ENCODE measurements at places on chromosomes 5 and 9. TPM values are rescaled to one million over a fixed set of nuclear protein-coding genes. Genes with fewer than 3 reads are reported as not detected.

DNA sequence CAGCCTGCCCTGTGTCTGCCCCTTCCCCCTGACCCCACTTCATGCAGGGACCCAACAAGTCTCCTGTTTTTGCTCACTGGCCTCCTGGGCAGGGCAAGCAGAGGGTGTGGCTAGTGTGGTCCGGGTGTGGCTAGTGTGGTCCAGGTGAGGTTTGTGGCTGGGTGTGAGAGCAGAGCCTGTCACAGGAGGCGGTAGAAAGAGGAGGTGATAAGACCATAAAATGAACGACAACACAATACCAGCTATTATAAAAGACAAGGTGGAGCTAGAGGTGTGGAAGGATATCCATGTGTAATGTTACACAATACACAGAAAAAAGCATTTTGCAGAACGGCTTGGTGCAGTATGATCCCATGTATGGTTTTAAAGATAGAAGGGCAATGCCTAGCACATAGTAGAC, 23.3 kb downstream of the SPRY4 start:
- no peak for DNase-seq
- H3K4me1 ChIP-seq: no peaks in the 10 kb centered on the region
- no peaks in the 10 kb centered on the region for H3K36me3 ChIP-seq
- no peak overlapping the region for H3K4me3 ChIP-seq

The TRIP13 gene
- 1.3 TPM for total RNA-seq

DNA sequence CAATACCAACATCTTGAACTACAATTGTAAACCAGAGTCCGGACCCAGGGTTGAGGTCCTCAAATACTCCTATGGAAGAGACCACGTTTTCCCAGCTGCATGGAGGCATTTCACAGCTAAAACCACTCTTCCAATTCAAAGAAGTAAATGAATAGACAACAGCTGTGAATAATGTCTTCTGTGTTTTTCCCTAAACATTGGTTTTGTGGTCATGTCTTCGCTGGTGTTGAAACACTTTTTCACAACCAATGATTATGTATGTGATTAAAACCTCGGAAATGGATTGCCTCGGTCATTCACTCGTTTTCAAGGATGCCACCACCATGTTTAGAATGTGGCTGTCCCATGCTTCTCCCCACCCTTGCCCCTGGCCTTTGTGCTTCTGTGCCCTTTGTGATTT, 9.4 kb upstream of the TENT4A start:
- no peak overlapping the region for H3K27ac ChIP-seq
- H3K4me3 ChIP-seq: no peak overlapping the region
- no peak for DNase-seq
- H3K4me1 ChIP-seq: no peaks in the 10 kb centered on the region
- no peaks in the 10 kb centered on the region for H3K36me3 ChIP-seq

- DNase-seq: no peak
- H3K4me1 ChIP-seq: no peaks in the 10 kb centered on the region
- H3K27ac ChIP-seq: no peak overlapping the region
These were observed 13.1 kb upstream of the ADGRV1 start for GRCh38 chr5:90545511-90545910.

The ADGRD2 gene
- not detected for total RNA-seq

DNA sequence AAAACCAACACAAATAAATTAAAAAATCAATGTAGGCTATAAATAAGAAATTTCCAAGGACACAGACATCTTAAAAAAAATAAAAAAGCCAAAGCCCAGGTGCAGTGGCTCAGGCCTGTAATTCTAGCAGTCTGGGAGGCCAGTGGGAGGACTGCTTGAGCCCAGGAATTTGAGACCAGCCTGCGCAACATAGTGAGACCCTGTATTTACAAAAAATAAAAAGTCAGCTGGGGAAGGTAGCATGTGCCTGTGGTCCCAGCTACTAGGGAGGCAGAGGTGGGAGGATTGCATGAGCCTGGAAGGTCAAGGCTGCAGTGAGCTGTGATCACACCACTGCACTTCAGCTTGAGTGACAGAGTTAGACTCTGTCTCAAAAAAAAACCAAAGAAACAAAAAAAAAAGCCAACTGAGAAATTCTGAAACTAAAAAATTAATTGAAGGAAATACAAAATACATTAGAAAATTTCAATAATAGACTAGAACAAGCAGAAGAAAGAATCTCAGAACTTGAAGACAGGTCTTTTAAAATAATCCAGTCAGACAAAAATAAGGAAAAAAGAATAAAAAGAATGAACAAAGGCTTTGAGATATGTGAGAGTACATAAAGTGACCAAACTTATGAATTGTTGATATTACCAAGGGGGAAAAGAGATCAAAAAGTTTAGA, 149.5 kb upstream of the PANK3 start:
- H3K4me3 ChIP-seq: no peak overlapping the region
- peaks cover 13% of the 10 kb centered on the region for H3K27me3 ChIP-seq
- no peaks in the 10 kb centered on the region for H3K4me1 ChIP-seq
- no peaks in the 10 kb centered on the region for H3K36me3 ChIP-seq
- H3K27ac ChIP-seq: no peak overlapping the region

The DMRT2 gene
- total RNA-seq: not detected

- no peaks in the 10 kb centered on the region for H3K27me3 ChIP-seq
- no peaks in the 10 kb centered on the region for H3K4me1 ChIP-seq
- H3K27ac ChIP-seq: no peak overlapping the region
- no peak for DNase-seq
- H3K4me3 ChIP-seq: no peak overlapping the region
These were observed 118.0 kb upstream of the OR13F1 start for GRCh38 chr9:104386013-104386412.

- DNase-seq: no peak
- H3K36me3 ChIP-seq: no peaks in the 10 kb centered on the region
- no peaks in the 10 kb centered on the region for H3K27me3 ChIP-seq
- no peak overlapping the region for H3K4me3 ChIP-seq
- no peaks in the 10 kb centered on the region for H3K4me1 ChIP-seq
These were observed 139.8 kb downstream of the COL23A1 start for GRCh38 chr5:178450121-178451028.

GRCh38 chr9:121892706-121893105, 200.4 kb downstream of the TTLL11 start:
- H3K27me3 ChIP-seq: no peaks in the 10 kb centered on the region
- no peaks in the 10 kb centered on the region for H3K4me1 ChIP-seq
- DNase-seq: no peak
- H3K36me3 ChIP-seq: no peaks in the 10 kb centered on the region

DNA sequence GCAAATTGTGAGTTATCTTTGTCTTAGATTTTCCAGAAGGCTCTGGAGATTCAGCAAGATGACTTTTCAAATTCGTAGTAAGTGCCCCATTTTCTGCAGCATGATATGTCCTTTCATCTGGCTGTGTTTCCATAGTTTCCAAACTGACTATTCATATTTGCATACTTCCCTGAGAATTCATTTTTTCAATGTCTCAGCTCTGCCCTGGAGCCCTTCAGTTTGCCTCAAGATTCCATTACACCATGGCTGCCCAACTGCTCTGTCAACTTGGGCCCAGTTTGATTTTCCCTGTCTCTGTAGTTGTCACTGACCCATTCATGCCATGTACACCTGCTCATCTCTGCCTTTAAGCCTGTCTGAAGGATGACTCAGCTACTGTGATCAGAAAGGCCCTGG, 94.2 kb upstream of the RUSC2 start:
- no peaks in the 10 kb centered on the region for H3K4me1 ChIP-seq
- H3K4me3 ChIP-seq: no peak overlapping the region
- H3K36me3 ChIP-seq: no peaks in the 10 kb centered on the region
- no peak for DNase-seq
- H3K27me3 ChIP-seq: no peaks in the 10 kb centered on the region
- no peak overlapping the region for H3K27ac ChIP-seq

The CTSV gene
- not detected for total RNA-seq

The SUSD3 gene
- 79.2 TPM for total RNA-seq

GRCh38 chr5:42991404-42992087, 48.6 kb downstream of the ANXA2R start:
- peaks cover 43% of the 10 kb centered on the region for H3K4me1 ChIP-seq
- H3K36me3 ChIP-seq: no peaks in the 10 kb centered on the region

- peaks cover 17% of the 10 kb centered on the region for H3K27me3 ChIP-seq
- no peak overlapping the region for H3K4me3 ChIP-seq
- no peaks in the 10 kb centered on the region for H3K36me3 ChIP-seq
- H3K27ac ChIP-seq: no peak overlapping the region
- no peak for DNase-seq
These were observed 16.3 kb upstream of the CD74 start for GRCh38 chr5:150428978-150429377.

- DNase-seq: no peak
- H3K27me3 ChIP-seq: no peaks in the 10 kb centered on the region
- H3K4me1 ChIP-seq: no peaks in the 10 kb centered on the region
- H3K4me3 ChIP-seq: no peak overlapping the region
- H3K36me3 ChIP-seq: no peaks in the 10 kb centered on the region
- H3K27ac ChIP-seq: no peak overlapping the region
These were observed 125.3 kb downstream of the CEP120 start for GRCh38 chr5:123297866-123298265.

GRCh38 chr9:36036780-36037548, at the start of gene RECK:
TSS of gene RECK (plus strand) at chr9:36036913. CDS start at chr9:36036999, 86 bp downstream.
- peaks cover 28% of the 10 kb centered on the region for H3K4me1 ChIP-seq
- H3K4me3 ChIP-seq: peak within 1 kb of the TSS; percentile 84

DNA sequence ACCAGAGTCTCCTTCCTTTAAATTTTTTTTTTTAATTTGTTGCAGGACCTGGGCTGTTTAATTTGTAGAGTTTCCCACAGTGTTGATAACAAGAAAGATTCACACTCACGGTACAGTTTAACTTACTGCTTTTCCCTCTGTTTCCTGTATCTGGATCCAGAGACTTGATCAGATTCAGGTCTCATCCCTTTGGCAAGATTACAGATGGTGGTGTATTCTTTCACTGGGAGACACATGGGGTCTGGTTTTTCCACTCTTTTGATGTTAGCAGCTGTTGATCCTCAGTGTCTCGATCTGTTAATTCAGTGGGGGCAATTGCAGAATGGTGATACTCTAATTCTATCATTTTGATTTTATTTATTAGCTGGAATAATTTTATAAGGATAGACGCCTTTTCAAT, 75.4 kb upstream of the TNFAIP8 start:
- H3K4me1 ChIP-seq: peaks cover 95% of the 10 kb centered on the region
- no peaks in the 10 kb centered on the region for H3K36me3 ChIP-seq
- H3K4me3 ChIP-seq: no peak overlapping the region
- no peak for DNase-seq

GRCh38 chr9:98660541-98660940, 48.2 kb downstream of the GABBR2 start:
- H3K27me3 ChIP-seq: peaks cover 8% of the 10 kb centered on the region
- H3K4me1 ChIP-seq: no peaks in the 10 kb centered on the region
- H3K4me3 ChIP-seq: no peak overlapping the region
- H3K36me3 ChIP-seq: no peaks in the 10 kb centered on the region
- no peak overlapping the region for H3K27ac ChIP-seq

The GRIA1 gene
- total RNA-seq: not detected

GRCh38 chr5:1553539-1554409, 30.0 kb upstream of the LPCAT1 start:
- DNase-seq: no peak
- H3K4me1 ChIP-seq: no peaks in the 10 kb centered on the region
- H3K27ac ChIP-seq: no peak overlapping the region

Data from T-cell (primary cell).